ENCODE measurements at places on chromosomes 12 and 14.

DNA sequence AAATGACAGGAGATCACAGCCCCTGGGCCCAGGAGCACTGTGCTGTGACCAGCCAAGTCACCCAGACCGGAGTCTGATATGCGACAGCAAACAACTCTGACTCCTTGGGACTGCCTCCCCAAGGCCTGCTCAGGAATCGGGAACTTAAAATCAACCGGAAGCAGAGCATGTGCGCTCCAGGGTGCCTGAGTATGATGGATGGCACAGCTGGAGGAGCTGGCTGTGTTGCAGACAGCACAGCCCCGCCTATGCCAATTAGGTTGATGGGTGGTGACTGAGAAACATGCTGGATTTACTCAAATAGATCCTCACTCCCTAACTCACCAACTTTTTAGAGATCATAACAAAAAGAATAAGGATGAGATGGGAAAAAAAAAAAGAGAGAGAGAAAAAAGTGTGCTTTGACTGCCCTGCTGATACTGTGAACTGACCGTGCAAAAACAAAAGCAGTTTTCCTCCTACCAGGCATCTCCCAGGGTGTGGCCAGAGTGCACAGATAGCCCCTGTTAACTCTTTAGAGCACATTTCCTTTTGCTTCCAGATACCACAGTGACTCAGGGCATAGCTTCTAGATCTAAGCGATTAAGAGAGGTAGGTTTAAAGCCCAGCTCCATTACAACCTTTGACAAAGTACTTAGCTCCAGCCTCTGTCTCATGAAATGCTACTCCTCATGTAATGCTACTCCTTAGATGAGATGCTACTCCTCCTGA lies 27.4 kb upstream of the STON2 start:
- no peak for DNase-seq

DNA sequence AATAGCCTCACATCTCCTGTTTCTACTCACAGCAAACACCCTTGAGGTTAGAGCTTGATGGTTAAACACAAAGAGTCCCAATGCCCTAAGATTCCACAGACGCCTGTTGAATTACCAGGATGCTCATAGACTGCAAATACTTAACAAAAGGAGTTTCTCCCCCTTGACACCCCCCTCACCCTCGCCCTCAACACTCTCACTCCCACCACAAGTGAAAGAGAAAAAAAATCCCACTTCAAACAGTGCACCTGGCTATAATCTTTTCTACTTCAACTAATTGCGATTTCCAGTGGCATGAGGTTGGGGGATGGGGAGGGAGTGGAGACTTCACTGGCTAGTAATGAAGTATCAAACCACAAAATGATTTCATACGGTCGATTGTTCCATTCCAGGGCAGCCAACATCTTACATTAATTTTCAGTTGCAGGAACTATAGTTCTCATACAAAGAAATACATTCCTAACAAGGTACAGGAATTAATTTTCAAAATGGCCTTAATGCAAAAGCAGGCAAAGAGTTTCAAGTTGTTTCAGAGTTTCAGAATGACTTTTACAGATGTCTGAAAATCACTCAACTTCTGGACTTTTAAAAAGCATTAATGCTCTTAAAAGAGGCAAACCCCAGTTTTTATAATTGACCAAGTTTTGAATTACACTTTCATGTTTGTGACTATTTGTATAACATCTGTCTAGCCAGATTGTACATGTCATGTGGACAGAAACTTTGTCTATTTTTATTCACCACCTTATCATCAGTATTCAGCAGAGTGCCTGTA lies 390.7 kb downstream of the C12orf75 start:
- DNase-seq, result no peak

GRCh38 chr12:55072083-55072482 lies 52.3 kb downstream of the NEUROD4 start:
- DNase-seq, result no peak

DNA sequence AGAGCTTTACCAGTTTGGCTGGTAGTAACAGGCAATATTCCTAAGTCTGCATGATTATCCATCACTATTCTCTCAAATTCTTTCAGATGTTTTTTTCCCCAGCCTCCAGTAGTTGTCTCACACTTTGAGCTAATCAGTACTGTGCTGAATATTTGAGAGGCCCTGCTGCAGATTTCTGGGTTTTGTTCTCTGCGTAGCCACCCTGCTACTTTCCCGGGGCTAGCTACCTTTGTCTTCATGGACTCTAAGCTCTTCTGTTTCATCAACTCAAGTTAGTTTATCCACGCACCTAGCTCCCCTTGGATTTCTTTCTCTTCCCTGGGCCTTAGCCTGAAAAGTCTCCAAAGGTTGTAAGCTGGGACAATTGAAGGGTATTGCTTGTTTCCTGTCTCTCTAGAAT lies 73.0 kb downstream of the FUT8 start:
- DNase-seq, result no peak

GRCh38 chr12:130520784-130521183 lies 183.1 kb downstream of the PIWIL1 start:
- no peak for DNase-seq

Measured in HTR-8/SVneo (cell line).